ENCODE measurements at places on chromosomes 2 and 18.
A peak's percentile ranks its signal among the peaks of the same experiment; 100 is the strongest.

- DNase-seq: no peak
Measured at GRCh38 chr2:24163186-24163585, 11.7 kb upstream of the FAM228A start.

GRCh38 chr2:138640921-138641676 lies 139.1 kb downstream of the NXPH2 start:
- no peak for DNase-seq

GRCh38 chr2:134391751-134392160 lies 137.9 kb downstream of the MGAT5 start:
- peak; percentile 46 for DNase-seq

- peak; percentile 1 for DNase-seq
Measured at GRCh38 chr2:165239230-165239629, at the start of gene SCN2A. Gene SCN2A, plus strand, starts transcription at chr2:165239414. Its CDS starts 56,410 bp downstream, at chr2:165295824.

DNA sequence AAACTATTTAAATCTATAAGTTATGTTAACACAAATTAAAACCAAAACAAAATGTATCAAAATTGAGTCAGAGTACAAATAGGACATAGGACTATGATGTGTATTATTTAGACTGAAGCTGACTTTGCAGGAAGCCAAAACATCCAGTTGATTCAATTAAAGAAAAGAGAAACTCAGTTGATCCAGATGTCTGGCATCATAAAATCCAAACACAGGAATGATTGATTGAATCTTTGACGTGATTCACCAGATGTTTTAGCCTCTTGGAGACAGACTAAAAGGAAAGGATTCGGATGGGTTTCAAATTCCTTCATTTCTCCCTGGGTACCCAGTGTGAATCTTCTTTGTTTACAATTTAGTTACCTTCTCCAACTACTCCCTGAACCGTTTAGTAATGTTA lies 272.9 kb downstream of the IRS1 start:
- no peak for DNase-seq

- peak; percentile 43 for DNase-seq
Measured at GRCh38 chr2:43461453-43462073, 134.3 kb downstream of the THADA start.

DNA sequence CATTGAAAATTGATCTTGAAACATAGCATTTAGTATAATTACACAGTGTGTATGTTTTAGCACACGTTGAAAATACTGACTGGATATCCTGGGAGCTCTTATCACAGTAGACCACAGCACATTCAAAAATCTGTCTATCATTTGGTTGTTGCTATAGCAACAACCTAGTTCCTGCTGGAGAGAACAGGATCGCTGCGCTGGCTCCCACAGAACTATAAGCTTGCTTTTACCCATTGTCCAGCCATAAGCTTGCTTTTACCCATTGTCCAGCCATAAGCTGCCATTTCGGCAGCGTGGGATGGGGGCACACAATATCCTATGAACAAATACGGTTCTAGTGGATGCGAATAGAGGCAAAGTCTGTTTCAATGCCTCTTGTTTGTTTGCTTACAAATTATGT lies 70.4 kb upstream of the ST6GAL2 start:
- no peak for DNase-seq

- no peak for DNase-seq
Measured at GRCh38 chr2:144546933-144547332, 27.0 kb upstream of the ZEB2 start.

DNA sequence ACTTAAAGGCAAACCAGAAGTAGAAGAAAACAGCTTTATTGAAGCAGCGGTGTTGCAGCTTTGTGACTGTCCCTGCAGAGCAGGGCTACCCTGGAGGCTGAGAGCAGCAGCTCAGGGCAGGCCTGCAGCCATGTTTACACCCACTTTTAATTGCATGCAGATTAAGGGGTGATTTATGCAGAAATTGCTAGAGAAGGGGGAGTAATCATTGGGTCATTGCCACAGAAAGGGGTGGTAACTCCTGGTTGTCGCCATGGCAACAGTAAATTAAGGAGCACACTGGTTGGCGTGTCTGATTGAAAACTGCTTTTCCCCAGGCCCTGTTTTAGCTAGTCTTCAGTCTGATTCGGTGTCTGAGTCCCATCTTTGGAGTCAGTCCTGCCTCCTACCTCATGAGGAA lies 195.4 kb upstream of the HDAC4 start:
- DNase-seq: no peak

- DNase-seq: peak; percentile 43
Measured at GRCh38 chr2:207330912-207331311, 165.2 kb upstream of the KLF7 start.

DNA sequence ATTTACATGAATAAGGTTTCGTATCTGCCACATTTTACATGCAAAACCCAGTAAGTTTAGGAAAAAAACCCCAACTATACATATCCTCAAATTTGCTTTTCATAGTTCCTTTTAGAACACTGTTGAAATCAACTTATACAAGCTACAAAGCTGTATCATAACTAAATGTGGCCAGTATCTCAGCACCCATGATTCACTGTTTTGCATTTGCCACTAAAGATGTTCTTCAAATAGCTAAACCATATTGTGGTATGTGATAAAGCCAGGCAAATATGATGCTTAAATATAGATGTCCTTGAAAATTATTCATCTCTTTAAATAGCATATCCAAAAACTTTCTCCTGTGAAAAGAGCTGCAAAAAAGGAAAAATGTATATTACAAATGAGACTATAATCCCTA lies 29.9 kb downstream of the ROCK2 start:
- DNase-seq: no peak

- DNase-seq: no peak
Measured at GRCh38 chr2:152577579-152577978, 139.7 kb downstream of the PRPF40A start.

- DNase-seq: peak; percentile 43
Measured at GRCh38 chr2:172096626-172097547, 5.8 kb downstream of the DLX2 start.

DNA sequence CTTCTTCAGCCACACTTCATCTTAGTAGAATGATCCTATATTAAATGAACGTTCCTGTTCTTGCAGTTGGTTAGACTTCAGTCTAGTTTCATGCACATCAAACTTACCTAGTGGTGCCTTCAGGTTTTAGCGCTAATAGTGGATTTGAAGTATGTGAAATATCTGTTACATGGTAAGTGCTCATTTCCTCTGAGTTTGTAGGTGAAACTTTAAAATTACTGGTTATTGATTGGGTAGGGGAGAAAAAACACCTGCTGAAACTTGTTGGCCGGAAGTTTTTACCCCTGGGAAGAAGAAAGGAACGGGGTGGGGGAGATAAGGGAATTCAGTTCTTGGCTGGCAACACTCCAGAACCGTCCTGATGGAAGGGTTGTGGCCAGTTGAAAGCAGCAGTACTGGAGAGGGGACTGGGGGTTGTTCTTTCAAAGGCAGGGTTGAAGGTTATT lies 112.8 kb downstream of the SPTBN1 start:
- DNase-seq: no peak

- DNase-seq: no peak
Measured at GRCh38 chr2:3349211-3349693, 28.4 kb downstream of the EIPR1 start.

DNA sequence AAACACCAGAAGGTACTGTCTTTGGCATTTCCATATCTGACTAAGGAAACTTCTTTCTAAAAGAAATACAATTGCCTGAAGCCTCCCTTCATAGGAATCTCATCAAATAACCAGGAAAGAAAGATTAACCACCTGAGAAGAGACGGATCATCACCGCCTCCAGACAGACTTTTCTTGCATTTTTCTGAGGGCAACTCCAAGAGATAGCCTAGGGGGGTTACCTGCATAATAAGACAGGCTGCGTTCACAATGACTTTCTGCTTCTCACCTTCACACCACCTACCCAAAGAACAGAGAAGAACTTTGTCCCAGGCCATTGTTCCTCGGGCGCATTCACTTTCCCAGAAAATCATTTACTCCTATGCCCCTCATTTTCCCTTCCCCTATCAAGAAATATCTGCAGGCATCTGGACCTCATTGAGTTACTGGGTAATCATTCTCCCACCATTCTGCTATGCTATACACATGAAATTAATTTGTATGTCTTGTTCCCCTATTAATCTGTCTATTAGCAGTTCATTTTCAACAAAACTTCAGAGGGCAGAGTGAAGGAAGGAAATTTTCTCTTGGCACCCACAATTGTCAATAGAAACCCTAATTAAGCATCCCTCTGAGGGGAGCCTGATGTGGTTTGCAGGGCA lies 8.3 kb upstream of the POMC start:
- no peak for DNase-seq

GRCh38 chr18:59303006-59303405 lies 15.4 kb downstream of the CPLX4 start:
- DNase-seq: no peak

GRCh38 chr18:74512321-74513053 lies 16.3 kb downstream of the CNDP2 start:
- DNase-seq: no peak

DNA sequence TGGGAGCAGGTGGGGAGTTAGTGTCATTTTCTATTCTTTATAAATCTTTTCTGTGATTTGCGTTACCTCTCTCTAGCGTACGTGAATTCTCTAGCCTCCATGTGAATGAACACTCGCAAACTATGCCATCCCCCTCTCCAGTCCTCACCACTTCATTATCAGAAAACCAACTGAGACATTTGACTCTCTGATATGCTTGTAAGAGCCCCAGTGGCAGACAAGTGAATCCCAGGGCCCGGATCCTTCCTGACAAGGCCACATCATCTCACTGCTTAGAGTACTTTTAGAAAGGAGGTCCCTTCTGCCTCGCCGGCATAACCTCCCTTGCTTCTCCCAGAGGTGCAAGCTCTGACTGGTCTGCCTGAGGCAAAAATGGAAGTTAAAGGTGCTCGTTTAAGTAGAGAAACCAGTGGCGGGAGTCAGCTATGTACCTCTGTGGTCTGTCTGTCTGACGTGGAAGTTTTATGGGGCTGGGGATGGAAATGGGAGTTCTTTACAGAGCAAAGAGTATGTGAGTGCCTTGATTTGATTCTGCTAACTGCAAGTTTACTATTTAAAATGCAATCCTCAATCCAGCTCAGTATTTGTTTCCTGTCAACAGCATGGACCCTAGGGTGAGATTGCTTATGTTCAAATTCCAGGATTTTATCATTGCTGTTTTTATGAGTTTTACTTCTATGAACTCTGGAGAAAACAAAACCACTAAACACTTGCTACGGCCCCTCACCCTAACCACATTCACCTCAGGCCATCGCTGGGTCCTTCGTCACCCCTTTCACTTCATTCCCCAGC lies 114.9 kb upstream of the MSTN start:
- no peak for DNase-seq

GRCh38 chr2:64795024-64795592 lies 141.4 kb upstream of the SERTAD2 start:
- no peak for DNase-seq

DNA sequence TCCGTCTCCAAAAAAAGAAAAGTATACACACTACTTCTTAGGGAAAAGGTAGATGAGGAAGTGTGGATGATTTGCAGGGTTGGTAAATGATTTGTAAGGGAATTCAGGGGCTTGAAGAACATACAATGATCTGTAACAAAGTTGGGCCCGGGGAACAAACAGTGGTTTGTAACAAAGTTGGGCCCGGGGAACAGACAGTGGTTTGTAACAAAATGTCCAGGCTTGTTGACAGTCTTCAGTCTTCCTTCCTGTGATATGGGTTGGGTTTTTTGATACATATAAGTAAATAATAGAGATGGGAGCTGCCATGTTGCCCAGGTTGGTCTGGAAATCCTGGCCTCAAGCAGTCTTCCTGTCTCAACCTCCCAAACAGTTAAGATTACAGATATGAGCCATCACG lies 83.3 kb upstream of the UXS1 start:
- no peak for DNase-seq

DNA sequence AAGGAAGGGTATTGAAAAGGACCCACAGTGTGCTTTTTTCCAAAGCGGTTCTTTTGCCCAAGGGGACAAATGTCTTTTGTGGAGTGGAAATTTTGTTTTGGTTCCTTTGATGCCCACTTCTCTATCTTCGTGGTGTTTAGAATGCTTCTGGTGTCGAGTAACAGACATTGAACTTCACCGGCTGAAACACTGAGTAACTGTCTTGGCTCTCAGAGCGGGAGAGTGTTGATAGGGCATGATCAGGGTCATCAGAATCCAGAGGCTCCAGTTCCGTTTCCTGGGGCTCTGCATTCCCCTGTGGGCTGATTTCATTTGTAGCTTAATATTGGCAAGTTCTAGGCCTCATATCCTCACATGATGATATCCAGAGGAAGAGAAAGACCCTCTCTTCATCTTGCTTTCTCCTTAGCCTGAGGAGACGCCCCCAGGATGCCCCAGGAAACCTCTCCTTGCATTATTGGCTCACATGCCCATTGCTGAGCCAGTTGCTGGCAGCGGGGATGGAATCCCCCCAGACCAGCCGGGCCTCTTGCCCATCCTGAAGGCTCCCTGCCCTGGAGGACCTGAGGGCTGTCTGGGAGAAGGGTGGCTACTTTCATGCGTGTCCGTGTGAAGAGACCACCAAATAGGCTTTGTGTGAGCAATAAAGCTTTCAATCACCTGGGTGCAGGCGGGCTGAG lies 27.9 kb upstream of the AGFG1 start:
- no peak for DNase-seq

GRCh38 chr2:182090486-182090885 lies 104.8 kb downstream of the PPP1R1C start:
- DNase-seq: no peak

DNA sequence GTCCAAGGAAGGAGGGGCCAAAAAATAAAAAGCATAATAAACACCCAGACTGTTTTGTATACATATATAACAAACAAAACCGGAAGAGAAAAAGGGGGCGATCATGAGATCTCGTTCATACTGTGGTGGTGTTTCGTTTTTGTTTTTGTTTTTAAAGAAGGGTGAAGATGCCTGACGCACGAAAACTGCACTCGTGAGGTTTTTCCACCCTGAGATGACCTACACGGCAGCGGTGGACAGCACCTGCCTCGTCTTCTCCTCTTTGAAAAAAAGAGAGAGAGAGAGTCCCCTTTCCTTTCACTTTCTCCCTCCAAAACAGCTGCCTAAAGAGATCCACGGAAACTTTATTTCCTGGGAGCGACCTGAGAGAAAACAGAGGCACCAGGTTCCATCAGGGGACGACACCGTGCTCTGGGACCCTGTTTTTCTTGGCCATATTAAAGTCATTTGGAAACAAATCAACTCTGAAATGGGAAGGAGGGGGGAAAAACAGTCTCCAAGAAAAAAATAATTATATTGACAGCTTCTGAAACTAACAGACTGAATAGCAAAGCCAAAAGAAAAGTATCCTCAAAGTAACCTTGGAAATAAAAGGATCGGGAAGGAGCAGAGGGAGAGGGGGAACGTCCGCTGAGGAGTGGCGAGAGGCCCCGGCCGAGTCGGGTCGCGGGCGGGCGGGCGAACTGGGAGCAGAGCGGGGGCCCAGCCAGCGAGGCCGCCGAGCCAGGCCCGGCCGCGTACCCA lies 3.5 kb downstream of the POU3F3 start:
- DNase-seq: peak; percentile 39

Measured in GM20000 (cell line).